ENCODE measurements at places on chromosomes 5 and 9.

DNA sequence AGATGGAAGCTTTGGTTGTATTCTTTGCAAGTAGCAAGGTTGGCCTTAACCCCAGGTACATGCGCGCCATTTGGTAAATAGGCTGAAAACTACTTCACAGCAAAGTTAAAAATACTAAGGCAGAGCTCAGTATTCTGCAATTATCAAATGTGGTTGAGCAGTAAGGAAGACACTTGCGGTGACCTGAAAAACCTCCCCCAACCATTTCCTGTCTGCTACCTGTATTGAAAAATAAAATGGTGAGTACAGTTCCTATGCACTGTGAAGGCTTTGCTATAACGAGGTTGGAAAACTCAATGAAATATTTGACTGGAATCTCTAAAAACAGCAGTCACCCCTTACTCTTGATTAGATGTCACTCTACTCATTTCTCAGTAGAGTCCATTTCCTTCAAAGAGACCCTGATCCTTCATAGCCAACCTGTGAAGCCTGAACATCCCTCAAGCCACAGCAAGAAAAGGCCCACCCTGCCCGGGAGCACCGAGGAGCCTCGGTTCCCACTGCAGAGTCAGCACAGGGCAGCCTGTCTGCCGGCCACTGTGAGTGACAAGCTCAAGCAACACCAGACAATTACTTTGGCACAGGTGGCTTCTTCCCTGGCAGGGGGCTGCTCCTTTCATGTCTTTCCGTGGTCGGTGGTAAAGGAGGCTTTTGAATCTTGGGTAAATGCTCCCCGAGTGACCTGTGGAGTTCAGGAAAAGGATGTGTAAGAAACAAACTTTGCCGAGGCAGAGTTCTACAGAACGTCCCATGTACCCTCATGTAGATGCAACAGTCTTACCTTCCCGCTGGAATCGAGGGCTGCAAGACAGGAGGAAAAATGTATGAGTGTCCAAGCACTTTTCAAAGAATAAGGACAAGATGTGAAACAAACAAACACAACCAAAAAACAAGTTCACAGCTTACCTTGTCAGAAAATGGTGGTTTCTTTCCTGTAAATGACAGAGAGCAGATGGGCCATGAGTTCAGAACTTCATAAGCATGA lies 29.6 kb downstream of the C5orf58 start:
- no peak for DNase-seq

DNA sequence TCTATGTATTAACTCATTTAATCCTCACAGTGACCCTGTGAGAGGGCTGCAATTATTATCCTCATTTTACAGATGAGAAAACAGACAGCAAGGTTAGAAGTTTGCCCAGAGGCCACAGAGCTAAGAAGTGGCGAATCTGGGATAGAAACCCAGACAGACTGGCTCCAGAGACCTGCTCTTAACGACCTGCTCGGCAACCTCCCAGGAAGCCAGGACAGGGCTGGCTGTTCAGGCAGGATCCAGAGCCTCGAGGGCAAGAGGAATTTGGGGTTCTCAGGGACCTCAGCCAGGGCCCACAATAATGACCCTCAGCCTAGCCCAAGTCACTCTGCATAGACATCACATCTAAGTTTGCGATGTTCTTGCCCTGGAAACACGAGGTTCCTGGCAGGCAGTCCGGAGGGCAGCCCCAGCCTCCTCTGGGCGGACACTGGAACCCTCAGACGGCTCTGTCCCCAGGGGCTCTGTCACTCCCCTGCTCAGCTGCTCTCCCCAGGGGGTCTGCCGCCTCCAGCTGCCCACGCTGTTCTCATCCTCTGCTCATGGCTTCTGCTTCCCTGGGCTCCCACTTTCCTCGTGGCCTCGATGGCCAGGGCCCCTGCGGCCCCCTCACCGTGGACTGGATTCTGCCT lies 138.5 kb upstream of the ERCC6L2 start:
- DNase-seq: no peak

- no peak for DNase-seq
Measured at GRCh38 chr9:105242062-105242461, 2.4 kb upstream of the SLC44A1 start.

DNA sequence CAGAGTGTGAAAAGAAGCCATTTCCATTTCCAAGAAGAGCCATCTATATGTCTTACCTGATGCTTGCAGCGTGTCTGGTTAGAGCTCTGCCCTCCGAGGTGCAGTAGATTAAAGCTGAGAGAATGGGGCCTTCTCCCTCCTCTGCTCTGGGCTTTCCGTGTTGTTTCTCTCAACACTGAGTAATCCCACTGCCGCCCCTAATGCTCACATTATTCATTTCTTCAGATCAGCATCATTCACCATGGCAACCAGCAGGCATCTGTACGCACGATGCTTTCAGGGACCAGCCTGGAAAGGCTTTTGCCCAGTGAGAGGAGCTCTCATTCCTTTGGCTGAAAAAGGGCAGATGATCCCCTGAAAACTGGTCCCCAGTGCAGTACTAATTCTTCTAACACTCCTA lies 79.6 kb downstream of the CYFIP2 start:
- DNase-seq: peak; percentile 36

DNA sequence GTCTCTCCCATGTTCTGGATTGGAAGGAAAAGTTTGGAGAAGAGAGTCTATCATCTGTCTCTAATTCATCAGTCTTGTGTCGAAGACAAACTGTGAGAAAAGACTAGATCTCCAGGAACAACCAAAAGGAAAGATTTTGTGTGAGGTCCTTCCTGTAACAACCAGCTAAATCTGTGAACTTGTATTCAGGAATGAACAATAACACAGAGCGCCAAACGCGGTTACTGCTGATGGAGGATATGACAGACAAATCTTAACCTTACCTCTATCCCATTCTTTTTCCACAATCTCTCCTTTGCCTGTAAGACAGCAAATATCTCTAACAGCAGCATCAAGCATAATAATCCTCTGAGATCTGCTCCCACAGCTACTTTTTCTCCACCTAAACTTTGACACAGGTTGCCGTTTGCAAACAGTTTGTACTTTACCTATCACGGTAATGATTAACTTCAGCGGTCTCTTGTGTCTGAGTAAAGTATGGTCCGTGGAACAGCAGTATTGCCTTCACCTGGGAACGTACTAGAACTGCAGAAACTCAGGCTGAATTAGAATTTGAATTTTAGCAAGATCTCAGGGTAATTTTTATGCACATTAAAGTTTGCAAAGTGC lies 387.6 kb downstream of the ELAVL2 start:
- no peak for DNase-seq

- DNase-seq: no peak
Measured at GRCh38 chr9:136981588-136982231, 1.1 kb upstream of the LCNL1 start.

GRCh38 chr9:133739408-133740280 lies 1.5 kb upstream of the SARDH start:
- no peak for DNase-seq

DNA sequence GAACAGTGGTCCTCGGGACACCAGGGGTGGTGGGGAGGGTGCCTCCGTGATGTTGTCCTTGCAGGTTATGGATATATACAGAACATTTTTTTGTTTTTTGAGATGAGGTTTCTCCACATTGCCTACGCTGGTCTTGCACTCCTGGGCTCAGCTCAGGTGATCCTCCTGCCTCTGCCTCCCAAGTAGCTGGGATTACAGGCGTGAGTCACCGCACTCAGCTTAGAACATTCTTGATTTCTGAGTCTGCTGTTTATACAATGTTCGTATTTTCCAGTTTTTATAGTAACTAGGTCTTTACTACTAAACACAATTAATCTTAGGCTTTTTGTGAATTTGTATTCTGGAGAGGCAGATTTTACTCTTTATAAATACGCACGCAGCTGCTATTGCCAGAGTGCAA lies 6.0 kb downstream of the PMPCA start:
- DNase-seq: no peak

DNA sequence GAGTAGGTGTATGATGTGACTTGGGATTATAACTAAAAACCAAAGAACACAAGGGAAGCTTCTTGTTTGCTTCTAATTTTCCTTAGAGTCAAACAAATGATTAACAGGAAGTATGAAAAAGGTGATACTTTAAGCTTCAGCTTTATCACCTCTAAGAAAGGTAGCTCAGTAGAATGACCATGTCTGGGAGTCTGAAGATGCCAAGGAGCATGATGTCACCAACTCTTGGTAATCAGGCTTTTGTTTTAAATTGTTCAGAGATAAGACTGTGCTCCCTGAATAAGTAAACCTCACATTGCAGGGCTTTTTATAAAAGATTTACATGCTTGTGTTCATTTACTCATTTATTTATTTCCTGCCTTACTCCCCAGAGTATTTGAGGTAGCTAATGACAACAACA lies 169.9 kb downstream of the FER start:
- no peak for DNase-seq

- DNase-seq: no peak
Measured at GRCh38 chr9:136015656-136016571, 54.7 kb upstream of the UBAC1 start.

DNA sequence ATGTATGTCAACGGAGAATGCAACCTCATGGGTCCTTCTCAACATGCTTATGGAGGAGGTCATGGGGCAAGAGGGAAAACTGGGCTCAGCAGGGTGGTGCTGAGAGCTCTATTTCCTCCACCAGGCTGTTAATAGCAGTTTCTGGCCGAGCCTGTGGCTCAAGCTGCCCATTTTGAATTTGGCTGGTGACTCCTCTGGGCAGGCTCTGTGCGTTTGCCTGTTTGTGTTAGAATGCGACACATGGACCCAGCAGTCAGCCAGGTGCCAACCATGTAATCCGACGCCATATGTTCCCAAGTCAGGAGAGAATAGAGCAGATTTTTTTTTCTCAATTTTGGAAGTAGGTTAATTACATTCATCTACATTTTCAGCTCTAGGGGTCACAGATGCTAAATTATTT lies 387.7 kb upstream of the CLINT1 start:
- DNase-seq: no peak

- no peak for DNase-seq
Measured at GRCh38 chr5:116529615-116530014, 45.0 kb downstream of the SEMA6A start.

- DNase-seq: no peak
Measured at GRCh38 chr5:103424453-103425205, 138.0 kb downstream of the NUDT12 start.

GRCh38 chr9:97793067-97793466 lies 60.0 kb upstream of the FOXE1 start:
- no peak for DNase-seq

GRCh38 chr5:6418679-6419276 lies 29.9 kb upstream of the UBE2QL1 start:
- DNase-seq: no peak

- DNase-seq: no peak
Measured at GRCh38 chr5:142428773-142429473, 104.1 kb upstream of the SPRY4 start.

GRCh38 chr5:133471699-133472098 lies 140.6 kb downstream of the FSTL4 start:
- DNase-seq: no peak

- DNase-seq: no peak
Measured at GRCh38 chr5:142501890-142502289, 177.1 kb upstream of the SPRY4 start.

DNA sequence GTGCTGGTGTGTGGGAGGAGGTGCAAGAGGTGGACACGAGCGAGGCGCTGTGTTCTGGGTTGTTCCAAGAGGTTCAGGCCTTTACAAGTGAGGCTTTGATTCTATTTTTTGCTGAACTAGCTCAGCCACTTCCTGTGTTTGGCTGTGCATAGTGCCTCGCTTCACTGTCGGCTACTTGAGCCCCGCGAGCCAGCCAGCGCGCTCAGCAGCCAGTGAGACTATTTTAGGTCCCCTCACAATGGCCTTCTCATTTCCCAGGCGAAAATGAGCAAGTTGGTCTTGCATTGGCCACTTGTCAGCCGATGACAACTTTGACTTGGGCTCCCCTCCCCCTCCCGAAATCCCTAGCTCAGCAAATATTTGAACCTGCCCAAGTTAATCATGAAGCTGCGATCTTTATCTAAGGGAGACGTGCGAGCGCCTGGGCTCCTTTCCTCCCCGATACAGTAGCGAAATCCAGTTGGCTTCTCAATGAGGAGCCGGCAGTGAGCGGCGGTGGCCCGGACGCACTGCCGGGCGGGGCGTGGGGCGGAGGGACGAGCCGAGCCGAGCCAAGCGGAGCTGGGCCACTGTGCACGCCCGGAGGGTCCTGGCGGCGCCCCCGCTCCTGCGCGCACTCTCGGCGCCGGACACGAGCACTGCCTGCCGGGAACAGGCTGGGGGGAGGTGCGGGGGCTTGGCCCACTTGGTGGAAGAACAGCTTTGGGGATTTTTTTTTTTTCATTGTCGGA lies 72.6 kb downstream of the PIK3R1 start:
- peak; percentile 45 for DNase-seq

- DNase-seq: no peak
Measured at GRCh38 chr9:33295571-33295970, 5.3 kb downstream of the NFX1 start.

- no peak for DNase-seq
Measured at GRCh38 chr5:142862594-142862993, 92.4 kb downstream of the ARHGAP26 start.

DNA sequence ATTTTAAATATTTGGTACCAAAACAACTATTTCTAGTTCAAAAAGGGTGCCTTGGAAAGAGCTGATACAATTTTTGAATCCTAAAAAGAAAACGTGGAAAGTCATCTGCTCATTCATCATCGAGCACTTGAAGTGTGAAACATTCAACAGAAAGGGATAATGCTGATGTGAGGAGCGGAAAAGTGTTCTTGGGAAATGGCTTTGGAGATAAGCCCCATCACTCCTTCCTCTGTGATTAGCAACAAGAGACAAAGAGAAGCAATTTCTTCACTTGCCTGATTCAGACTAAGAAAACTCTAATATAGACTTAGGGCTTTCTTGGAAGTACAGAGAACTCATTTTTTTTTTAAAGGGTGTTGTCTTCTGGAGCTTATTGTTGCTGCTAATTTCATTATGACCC lies 74.9 kb downstream of the C9orf152 start:
- no peak for DNase-seq

DNA sequence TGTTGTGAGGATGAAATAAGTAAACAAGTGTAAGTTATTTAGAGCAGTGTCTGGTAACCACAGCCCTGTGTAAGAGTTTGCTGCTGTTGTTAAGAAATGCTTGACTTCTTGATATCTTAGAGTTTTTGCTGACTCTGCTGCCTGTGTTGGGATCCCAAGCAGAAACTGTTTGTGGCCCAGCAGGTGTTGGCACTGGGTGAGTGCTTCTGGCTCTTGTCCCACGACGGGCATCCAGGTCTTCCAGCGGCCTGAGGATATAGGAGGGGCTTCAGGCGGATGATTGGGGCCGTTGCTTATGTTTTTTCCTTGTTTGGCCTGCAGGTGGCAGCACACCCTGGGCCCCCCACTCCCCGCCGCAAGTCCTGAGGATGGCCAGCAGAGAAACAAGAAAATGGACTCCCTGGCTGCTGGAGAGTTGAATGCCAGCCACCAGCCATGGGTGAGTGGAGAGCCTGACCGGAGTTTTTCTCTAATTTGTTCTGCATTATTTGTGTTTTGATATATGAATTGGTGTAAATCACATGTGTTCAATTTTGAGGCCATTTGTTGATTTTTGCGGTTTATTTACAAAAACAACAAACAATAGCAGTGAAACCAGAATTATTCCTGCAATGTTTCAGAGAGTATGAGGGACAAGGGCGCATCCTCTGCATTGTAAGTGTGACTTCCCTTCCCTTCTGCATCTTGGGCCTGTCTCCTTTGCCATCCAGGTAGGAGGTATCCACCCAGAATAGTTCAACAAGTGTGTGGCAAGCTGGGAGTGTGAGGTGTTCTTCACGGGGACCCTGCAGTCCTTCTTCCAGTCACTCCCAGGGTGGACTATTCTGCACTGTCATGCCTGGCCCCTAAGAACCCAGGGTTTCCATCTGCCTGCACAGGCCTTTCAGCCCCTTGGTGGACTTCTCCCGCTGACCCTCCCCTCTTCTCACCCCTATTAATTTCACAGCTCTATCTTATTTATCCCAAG lies 50.3 kb downstream of the SLC22A5 start:
- DNase-seq: peak; percentile 66
